ENCODE measurements at places on chromosomes 2 and 18. TPM values are rescaled to one million over a fixed set of nuclear protein-coding genes. Genes with fewer than 3 reads are reported as not detected.

DNA sequence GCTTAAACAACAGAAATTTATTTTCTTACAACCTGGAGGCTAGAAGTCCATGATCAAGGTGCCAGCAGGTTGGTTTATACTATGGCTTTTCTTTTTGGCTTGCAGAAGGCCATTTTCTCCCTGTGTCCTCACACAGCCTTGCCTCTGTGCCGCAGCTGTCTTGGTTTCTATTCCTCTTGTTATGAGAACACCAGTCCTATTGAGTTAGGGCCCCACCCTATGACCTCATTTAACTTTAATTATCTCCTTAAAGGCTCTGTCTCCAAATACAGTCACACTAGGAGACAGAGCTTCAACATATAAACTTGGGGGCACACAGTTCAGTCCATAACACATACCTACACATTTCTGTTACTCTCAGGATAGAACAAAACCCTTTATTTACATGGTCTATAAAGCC, 17.3 kb upstream of the RHOB start:
- no peak for DNase-seq

DNA sequence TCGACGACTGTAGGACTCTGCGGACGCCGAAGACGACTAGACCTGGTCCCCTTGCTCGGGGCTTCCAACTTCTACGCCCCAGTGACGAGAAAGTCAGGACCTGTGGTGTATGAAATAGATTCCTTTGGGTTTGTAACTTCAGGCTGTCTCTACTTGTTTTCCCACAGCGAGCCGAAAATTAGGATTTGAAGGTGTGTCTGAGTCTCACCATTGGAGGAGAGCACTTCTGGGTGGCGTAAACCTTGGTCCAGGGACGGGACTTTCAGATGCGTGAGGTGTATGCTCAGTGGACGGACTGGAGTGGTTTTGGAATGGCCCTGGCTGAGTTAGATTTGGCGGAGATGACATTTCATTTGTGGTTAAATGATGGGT, 1.3 kb downstream of the BIRC6 start:
- peak; percentile 34 for DNase-seq

GRCh38 chr2:68236876-68237275, 15.5 kb downstream of the PPP3R1 start:
- DNase-seq: peak; percentile 44

FHL2 gene
- 115 TPM for total RNA-seq

ATP8B1 gene
- 6.9 TPM for total RNA-seq
